H4 (cell line): ENCODE measurements at places on chromosomes 11 and 22. TPM values are rescaled to one million over a fixed set of nuclear protein-coding genes. Genes with fewer than 3 reads are reported as not detected.
A peak's percentile ranks its signal among the peaks of the same experiment; 100 is the strongest.

Gene MMP11
- total RNA-seq = 0.35 and 1.4 TPM in 2 replicates

Gene GLB1L3
- total RNA-seq = 1.6 and 1.7 TPM in 2 replicates

- no peak for DNase-seq
Observed at GRCh38 chr11:1015826-1016545, 20.5 kb downstream of the MUC6 start.

GRCh38 chr11:9923280-9923679 lies 259.4 kb downstream of the SWAP70 start:
- DNase-seq = no peak

GRCh38 chr11:14148653-14149273 lies 186.2 kb downstream of the SPON1 start:
- peak; percentile 61 for DNase-seq
